ENCODE measurements at places on chromosomes 13 and 19.

- H3K27ac ChIP-seq = peak overlapping the region; percentile 77
- H3K36me3 ChIP-seq = no peaks in the 10 kb centered on the region
- no peaks in the 10 kb centered on the region for H3K27me3 ChIP-seq
- H3K4me1 ChIP-seq = peaks cover 18% of the 10 kb centered on the region
- peak; percentile 83 for DNase-seq
- H3K4me3 ChIP-seq = peak overlapping the region; percentile 7
Observed at GRCh38 chr13:113421673-113422270, 31.5 kb downstream of the ADPRHL1 start.

GRCh38 chr19:7328647-7329046 is 20.1 kb upstream of the ARHGEF18 start:
- H3K36me3 ChIP-seq = no peaks in the 10 kb centered on the region
- no peak overlapping the region for H3K4me3 ChIP-seq
- H3K4me1 ChIP-seq = no peaks in the 10 kb centered on the region
- no peaks in the 10 kb centered on the region for H3K27me3 ChIP-seq

DNA sequence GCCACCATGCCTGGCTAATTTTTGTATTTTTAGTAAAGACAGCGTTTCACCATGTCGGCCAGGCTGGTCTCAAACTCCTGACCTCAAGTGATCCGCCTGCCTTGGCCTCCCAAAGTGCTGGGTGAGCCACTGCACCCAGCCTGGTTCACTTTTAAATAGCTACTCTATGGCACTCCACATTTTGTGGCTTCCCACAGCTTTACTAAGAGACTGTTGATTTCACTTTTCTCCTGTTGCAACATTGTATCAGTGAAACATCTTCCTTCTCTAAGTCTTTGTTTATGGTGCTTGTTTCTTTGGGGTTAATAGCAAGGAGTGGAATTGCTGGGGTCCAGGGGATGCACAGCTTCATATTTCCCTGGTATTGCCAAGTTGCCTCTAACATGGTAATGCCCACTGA is 12.3 kb downstream of the TMEM38A start:
- DNase-seq = no peak
- H3K36me3 ChIP-seq = no peaks in the 10 kb centered on the region
- no peaks in the 10 kb centered on the region for H3K27me3 ChIP-seq

- H3K36me3 ChIP-seq = no peaks in the 10 kb centered on the region
- DNase-seq = no peak
- H3K27ac ChIP-seq = no peak overlapping the region
- H3K4me3 ChIP-seq = no peak overlapping the region
- H3K27me3 ChIP-seq = no peaks in the 10 kb centered on the region
- H3K4me1 ChIP-seq = peaks cover 4% of the 10 kb centered on the region
Observed at GRCh38 chr13:90197722-90198121, 1149.8 kb upstream of the MIR17HG start.

GRCh38 chr13:27691207-27691606 is 69.5 kb downstream of the POLR1D start:
- H3K4me3 ChIP-seq = no peak overlapping the region
- no peaks in the 10 kb centered on the region for H3K36me3 ChIP-seq
- DNase-seq = no peak
- no peaks in the 10 kb centered on the region for H3K27me3 ChIP-seq
- no peaks in the 10 kb centered on the region for H3K4me1 ChIP-seq
- no peak overlapping the region for H3K27ac ChIP-seq

DNA sequence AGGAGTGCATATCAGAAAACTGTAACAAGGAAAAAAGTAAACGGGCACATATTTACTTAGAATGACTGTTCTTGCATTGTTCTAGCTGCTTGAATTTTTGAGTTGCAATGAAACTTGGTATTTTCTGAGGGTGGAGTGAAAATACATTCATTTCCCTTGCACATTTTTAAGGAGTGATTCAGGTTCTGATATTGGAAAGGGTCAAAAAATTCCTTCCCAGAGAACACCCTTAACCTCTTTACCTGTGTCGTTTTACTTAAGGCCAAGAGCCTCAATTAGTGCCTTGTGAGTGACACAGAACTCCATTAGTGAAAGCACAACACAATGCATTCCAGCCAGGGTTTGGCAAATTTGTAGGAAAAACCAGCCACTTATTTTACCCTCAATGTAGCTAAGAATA is 2.3 kb downstream of the ITGBL1 start:
- H3K27ac ChIP-seq = no peak overlapping the region
- H3K4me3 ChIP-seq = no peak overlapping the region
- peaks cover 9% of the 10 kb centered on the region for H3K27me3 ChIP-seq

- no peak for DNase-seq
- H3K4me1 ChIP-seq = no peaks in the 10 kb centered on the region
- H3K27me3 ChIP-seq = no peaks in the 10 kb centered on the region
- H3K4me3 ChIP-seq = no peak overlapping the region
- H3K27ac ChIP-seq = no peak overlapping the region
Observed at GRCh38 chr13:37453246-37453645, 145.3 kb downstream of the POSTN start.

DNA sequence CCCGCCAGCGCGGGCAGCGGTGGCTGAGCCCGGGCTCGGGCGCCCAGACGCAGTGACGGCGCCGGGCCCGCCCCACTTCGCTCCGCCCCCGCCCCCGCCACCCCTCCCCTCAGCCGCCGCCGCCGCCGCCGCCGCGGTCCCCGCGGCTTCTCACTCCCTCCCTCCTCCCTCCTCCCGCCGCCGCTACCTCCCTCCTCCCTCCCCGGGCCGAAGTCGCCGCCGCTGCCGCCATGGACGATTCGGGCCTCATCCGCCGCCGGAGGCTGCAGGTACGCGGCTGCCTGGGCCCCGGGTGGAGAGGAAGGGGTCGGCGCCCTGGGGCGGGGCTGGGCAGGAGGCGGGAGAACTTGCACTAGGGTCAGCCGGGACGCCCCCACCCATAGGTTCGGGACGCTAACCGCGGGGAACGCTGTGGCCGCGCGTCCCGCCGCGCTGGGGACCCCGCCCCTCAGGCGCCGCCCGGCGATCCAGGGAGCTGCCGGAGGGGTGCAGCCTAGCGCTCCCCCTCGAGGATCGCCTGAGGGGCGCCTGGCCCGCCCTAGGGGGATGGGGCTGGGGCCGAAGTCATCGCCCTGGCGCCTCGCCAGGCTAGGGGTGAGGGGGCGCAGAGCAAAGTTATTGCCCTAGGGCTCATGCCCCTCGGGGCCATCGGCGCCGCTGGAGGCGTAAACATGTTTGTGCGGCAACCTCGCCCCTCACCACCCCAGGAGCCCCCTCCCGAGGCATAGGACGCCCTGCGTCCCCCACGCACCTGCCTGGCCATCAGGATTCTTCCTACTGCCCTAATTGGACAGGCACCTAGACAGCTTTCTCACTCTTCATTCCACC is 427 bp downstream of the RTBDN start:
- DNase-seq = no peak
- peaks cover 20% of the 10 kb centered on the region for H3K4me1 ChIP-seq
- peaks cover 81% of the 10 kb centered on the region for H3K27me3 ChIP-seq
- H3K36me3 ChIP-seq = no peaks in the 10 kb centered on the region
- peak overlapping the region; percentile 44 for H3K4me3 ChIP-seq

- peak overlapping the region; percentile 87 for H3K27ac ChIP-seq
- peak; percentile 98 for DNase-seq
- H3K36me3 ChIP-seq = no peaks in the 10 kb centered on the region
- H3K27me3 ChIP-seq = no peaks in the 10 kb centered on the region
- peak overlapping the region; percentile 3 for H3K4me3 ChIP-seq
- no peaks in the 10 kb centered on the region for H3K4me1 ChIP-seq
Observed at GRCh38 chr19:4976401-4977298, 7.7 kb downstream of the KDM4B start.

DNA sequence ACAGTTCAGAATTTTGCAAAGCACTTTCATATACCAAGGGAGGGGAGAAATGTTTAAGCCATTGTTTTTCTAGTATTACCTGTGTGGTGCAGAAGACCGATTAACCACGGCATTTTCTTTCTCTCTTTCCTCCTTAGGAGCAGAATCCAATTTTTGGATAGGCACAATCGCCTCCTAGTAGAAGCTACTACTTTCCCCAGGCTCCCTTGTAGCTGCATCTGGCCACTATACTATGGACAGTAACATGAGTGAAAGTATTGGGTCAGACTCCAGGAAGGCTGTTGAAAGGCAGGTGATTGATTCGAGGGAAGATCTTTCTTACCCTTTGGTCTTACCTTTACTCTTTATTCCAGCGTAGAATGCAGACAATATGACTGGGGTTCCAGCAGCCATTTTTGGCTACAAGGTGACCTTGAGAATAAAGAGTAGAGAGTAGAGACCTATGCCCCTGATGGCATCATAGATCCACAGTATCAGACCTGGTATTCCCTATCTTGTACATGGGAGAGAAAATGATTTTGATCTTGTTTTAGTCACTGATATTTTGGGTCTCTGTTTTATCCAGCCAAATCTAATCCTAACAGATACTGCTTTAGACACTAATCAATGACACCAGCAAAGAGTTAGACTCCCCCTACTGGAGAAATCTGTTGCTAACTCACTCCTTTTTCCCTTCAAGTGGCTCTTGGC is 77.0 kb downstream of the LRRC63 start:
- H3K36me3 ChIP-seq = no peaks in the 10 kb centered on the region
- no peak overlapping the region for H3K4me3 ChIP-seq
- H3K27me3 ChIP-seq = no peaks in the 10 kb centered on the region
- no peak for DNase-seq
- no peaks in the 10 kb centered on the region for H3K4me1 ChIP-seq

DNA sequence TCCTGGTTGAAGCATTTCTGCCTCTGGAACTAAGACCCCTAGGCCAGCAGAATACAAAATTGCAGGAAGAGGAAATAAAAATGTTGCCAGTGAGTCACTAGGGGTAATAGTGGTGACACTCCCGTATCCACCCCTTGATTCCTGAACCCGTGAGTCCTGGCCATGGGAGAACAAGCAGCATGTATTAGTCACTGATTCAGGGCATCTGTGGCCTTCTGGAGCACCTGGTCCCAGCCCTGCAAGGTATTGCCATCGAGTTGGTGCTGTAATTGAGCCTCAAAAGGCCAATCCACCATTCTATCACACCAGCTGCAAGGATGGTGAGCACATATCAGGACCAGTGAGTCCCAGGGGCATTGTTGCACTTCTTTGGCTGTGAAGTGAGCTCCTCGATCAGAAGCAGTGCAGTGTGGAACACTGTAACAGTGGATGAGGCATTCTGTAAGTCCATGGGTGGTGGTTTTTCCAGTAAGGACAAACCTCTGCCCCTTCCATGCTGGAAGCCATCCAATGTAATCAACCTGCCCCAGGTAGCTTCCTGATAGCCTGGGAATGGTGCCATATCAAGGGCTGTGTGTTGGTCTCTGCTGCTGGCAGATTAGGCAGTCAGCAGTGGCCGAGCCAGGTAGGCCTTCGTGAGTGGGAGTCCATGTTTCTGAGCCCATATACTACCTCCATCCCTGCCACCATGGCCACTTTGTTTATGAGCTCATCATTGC is 39.6 kb downstream of the C1QTNF9 start:
- DNase-seq = no peak
- no peak overlapping the region for H3K27ac ChIP-seq
- H3K4me1 ChIP-seq = no peaks in the 10 kb centered on the region
- no peak overlapping the region for H3K4me3 ChIP-seq
- no peaks in the 10 kb centered on the region for H3K27me3 ChIP-seq

GRCh38 chr13:45224176-45224575 is 23.3 kb upstream of the KCTD4 start:
- no peak overlapping the region for H3K4me3 ChIP-seq
- no peaks in the 10 kb centered on the region for H3K36me3 ChIP-seq
- no peaks in the 10 kb centered on the region for H3K27me3 ChIP-seq
- no peak overlapping the region for H3K27ac ChIP-seq
- peaks cover 20% of the 10 kb centered on the region for H3K4me1 ChIP-seq

DNA sequence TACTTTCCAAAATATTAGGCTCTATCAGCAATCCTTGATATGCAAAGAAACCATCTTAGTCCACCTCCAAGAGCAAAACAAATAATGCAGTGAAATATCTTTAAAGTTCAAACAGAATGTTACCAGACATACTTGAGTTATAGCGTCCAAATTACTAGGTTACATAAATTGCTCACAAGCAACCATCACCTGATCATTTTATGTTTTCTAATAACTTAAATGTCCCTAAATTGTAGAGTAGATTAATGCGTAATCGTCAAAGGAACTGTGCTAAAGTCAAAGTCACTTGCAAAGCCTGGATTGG is 350.6 kb upstream of the ARGLU1 start:
- H3K36me3 ChIP-seq = no peaks in the 10 kb centered on the region
- no peaks in the 10 kb centered on the region for H3K4me1 ChIP-seq
- no peak for DNase-seq
- no peaks in the 10 kb centered on the region for H3K27me3 ChIP-seq
- H3K4me3 ChIP-seq = peak overlapping the region; percentile 58

DNA sequence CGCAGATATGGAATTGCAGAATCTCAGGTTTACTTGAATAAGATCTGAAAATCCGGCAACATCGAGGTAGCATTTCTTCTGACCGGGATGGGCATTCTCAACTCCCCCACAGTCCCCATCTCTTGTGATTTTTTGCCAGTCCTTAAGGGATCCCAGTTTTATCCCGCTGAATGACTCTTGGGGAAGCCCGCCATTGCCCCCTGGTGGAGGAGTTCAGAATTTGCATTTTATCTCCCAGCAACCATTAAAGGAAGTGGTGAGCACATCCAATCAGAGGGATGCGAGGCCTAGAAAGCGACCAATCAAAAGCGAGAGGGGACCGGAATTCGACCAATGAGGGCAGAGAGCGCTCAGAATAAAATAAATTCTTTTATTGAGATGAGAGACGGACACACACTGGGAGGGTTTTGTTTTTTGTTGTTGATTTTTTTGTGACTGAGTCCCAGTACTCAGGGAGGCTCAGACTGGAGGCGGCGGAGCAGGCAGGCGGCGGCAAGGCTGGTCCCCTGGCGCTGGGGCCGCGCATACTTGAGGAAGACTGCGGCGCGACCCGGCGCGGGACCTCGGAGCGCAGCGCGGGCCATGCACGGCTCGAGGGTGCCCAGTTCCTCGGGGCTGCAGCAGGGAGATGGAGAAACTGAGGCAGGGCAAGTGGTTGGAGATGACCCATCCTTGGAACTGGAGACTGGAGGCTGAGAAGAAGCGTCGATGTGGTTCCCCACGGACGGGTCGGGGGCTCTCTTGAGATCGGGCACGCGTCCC is 3.9 kb upstream of the TTC9B start:
- H3K4me1 ChIP-seq = peaks cover 19% of the 10 kb centered on the region
- peaks cover 90% of the 10 kb centered on the region for H3K27me3 ChIP-seq
- no peak overlapping the region for H3K27ac ChIP-seq
- peak; percentile 92 for DNase-seq

- no peaks in the 10 kb centered on the region for H3K36me3 ChIP-seq
- H3K27me3 ChIP-seq = no peaks in the 10 kb centered on the region
- H3K4me3 ChIP-seq = no peak overlapping the region
- H3K4me1 ChIP-seq = no peaks in the 10 kb centered on the region
- no peak overlapping the region for H3K27ac ChIP-seq
Observed at GRCh38 chr13:65677906-65678305, 1552.2 kb downstream of the PCDH9 start.

- H3K36me3 ChIP-seq = no peaks in the 10 kb centered on the region
- H3K4me3 ChIP-seq = no peak overlapping the region
- peak overlapping the region; percentile 83 for H3K27ac ChIP-seq
Observed at GRCh38 chr13:44158881-44159632, 214.6 kb upstream of the SERP2 start.

DNA sequence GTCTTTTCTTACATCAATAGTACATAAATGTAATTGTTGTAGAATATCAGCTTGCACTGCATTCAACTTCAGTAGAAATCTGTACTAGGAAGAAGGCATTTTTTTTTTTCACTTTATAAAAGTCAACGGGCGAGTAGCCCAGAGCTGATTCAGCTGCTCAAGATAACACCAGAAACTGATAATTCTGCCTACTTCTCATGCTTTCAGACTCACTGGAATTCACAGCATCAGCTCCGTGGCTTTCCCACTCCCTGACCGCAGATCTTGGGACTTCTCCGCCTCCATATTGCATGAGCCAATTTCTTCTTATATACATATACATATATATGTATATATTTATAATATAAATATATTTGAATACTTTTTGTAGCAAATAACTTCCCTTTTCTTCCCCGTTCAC is 263.1 kb upstream of the RXFP2 start:
- H3K27me3 ChIP-seq = no peaks in the 10 kb centered on the region
- no peaks in the 10 kb centered on the region for H3K36me3 ChIP-seq
- H3K4me3 ChIP-seq = no peak overlapping the region
- no peaks in the 10 kb centered on the region for H3K4me1 ChIP-seq
- no peak overlapping the region for H3K27ac ChIP-seq
- no peak for DNase-seq

Data from sigmoid colon (tissue), 7 donors.